Activated naive CD8-positive, alpha-beta T cell treated with anti-CD3 and anti-CD28 coated beads, Interleukin-2, amount 50 U/mL, for 24 hours (primary cell): ENCODE measurements at places on chromosomes 2 and 18.

- DNase-seq = no peak
Measured at GRCh38 chr2:20093263-20094141, 42.1 kb upstream of the LAPTM4A start.

DNA sequence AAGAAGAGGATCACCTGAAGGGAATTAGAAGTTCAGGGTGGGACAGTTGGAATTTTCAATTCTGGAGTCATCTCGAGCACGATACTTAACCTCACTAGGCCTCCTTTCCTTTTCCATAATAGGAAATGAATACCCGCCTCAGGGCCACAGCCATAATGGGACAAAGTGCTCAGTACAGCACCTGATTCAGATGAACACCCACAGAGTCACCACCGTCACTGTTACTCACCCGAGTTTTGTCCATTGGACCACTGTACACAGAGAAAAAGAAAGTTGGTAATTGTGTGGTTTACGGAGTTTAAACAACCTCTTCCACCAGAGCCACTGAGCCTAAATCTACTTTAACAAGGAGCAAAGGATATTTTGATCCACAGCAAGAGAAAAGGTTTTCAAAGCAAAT lies 122.0 kb upstream of the NDUFV2 start:
- no peak for DNase-seq

DNA sequence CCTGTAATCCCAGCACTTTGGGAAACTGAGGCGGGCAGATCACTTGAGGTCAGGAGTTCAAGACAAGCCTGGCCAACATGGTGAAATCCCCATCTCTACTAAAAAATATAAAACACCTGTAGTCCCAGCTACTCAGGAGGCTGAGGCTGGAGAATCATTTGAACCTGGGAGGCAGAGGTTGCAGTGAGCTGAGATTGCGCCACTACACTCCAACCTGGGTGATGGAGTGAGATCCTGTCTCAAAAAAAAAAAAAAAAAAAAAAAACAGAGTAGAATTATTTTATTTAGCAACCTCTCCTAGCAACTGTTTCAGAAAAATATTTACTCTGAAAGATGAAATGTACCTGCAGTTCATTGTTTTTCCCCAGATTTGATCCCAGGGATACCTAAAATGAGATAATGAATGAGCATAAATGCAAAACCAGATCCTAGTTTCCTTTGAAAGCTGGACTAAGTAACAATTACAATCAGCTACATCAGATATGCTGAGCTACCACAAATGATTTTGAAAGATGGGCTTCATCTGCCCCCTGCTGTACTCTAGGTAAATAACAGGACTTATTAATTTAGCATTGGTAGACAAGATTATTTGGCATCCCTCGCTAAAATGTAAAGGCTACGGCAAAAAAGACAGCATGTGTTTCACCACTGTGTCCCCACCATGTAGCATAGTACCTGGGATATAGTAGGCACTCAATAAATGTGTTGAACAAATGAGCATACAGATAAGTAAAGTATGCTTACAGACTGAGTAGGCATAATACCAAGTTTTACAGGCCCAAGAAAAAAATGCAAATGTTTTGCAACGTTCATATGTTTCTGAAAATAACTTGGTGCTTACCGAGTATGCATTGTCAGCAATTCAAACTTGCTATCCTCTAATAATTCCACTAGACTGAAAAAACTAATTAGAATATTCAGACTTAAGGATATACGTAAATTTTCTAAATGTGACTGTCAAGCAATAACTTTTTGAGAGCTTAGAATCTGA lies 102.5 kb downstream of the ATL2 start:
- peak; percentile 13 for DNase-seq

- DNase-seq = no peak
Measured at GRCh38 chr2:167703441-167703840, 544.0 kb downstream of the STK39 start.

DNA sequence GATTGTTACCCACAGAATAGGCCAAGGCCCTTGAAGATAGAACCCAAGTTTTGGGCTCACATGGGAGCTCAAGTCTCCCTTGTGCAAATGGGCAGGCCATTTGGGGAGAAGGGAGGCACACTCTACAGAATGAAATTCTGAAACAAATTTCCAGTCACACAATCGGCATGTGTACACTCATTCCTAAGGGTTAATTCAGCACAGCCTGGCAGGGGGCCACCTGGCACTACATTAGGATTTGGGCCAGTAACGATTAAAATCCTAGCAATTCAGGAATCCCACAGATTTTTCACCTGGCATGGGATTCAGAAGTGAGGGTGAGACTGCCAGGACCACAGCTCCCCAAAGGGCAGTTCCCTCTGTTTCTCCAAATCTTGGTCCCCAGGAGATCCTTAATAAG lies 46.4 kb downstream of the BMP10 start:
- DNase-seq = no peak

- no peak for DNase-seq
Measured at GRCh38 chr2:99422599-99422998, 67.2 kb downstream of the REV1 start.

DNA sequence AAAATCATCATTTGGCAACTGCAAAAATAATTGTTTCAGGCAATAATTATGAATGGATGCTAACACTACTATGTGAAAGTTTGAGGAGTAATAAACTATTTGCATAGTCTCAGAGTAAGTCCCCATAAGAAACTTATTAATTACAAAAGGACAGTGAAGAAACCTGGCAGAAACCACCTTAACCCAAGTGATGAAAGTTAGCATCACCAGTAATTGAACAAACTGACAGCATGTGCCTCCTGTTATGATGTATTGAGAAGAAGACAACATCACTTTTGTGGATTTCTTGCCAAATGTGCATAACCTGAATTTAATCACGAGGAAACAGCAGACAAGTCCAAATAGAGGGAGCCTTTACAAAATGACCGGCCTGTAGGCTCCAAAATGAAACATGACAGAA lies 183.3 kb upstream of the SP5 start:
- DNase-seq = no peak

GRCh38 chr18:74528478-74528877 lies 5.8 kb upstream of the CNDP1 start:
- DNase-seq = no peak

DNA sequence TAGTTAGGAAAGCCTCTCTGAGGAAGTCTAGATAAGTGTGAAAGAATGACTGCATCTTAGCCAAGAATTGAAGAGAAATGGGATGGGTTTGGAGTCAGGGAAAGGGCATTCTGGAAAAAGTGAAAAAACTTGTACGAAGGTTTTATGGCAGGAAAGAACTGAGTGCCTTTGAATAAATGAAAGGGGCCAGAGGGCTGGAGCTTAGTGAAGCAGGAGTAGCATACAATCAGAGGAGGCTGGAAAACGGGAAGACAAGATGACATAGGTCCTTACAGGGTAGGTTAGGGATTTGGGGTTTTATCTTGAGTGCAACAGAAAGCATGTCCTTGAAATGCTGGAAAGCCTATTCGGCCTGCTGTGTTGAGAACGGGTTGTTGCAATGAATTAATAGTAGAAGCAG lies 152.6 kb upstream of the RND3 start:
- DNase-seq = no peak

DNA sequence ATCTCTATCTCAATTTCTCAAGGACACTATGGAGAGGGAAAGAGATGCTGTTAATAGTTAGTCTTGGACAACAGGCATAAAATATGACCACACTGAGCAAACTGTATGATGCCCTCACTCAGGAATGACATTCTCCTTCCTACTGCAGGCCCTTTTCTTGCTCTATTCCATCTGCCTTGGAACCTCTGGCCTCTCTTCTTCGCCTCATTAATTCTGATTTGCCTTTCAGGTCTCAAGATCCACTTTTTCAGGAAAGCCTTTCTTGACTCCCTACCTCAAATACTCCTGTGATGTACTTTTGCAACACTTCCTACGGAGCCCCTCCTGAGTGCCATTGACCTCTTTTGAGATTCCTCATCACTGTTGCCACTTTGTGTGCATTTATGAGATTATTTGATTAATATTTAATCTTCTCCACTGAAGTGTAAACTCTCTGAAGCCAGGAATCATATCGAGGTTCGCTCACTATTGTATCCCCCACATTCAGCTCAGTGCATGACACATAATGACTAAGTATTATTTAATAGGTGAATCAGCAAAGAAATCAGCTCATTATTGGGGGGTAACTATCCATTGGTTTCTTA lies 21.3 kb upstream of the SPP2 start:
- DNase-seq = no peak

DNA sequence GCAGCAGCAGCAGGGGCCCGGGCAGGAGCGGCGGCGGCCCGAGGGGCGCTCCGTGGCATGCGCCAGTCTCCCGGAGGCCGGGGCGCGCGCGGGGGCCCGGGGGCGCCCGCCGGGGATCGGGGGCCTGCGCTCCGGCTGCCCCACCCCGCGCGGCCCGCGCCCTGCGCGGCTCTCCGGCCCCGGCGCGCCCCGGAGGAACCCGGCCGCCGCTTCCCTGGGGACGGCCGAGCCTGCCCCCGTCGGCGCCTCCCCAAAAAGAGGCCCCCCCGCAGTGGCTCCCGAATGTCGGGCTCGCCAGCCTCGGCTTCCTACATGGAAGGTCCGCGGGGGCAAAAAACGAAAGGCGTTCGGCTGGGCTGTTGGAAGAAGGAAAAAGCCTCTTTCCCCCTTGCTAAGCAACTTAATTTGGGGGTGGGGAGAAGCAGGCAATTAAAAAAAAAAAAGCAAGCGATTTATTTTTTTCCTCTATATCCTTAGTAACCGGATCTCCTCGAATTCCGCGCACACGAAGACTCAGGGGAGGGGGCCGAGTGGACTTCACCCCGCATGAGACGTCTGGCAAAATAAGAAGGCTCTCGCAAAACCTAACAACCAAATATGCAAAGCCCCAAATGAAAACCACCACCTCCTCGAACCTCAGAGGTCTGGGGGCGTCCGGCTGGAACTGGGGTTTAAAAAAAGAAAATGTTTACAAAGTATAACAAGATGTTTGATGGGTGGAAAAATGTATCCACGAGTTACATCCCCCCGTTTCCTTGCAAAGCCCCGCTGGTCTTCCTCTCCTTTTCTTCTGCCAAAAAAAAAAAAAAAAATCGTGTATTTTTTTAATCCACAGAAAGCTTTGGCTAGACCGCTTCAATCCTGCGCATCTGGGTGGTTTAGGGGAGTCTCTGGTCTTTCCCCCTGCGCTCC lies at the start of gene SMAD7:
Gene SMAD7 (minus strand): TSS at position 430 of the 912 bp plus-strand sequence. CDS start 541 bp downstream, outside the sequence.
- no peak for DNase-seq

- peak; percentile 98 for DNase-seq
Measured at GRCh38 chr2:25878361-25879132, at the start of gene ASXL2. Gene ASXL2, minus strand, starts transcription at chr2:25878487. Its CDS starts 265 bp downstream, at chr2:25878222.

DNA sequence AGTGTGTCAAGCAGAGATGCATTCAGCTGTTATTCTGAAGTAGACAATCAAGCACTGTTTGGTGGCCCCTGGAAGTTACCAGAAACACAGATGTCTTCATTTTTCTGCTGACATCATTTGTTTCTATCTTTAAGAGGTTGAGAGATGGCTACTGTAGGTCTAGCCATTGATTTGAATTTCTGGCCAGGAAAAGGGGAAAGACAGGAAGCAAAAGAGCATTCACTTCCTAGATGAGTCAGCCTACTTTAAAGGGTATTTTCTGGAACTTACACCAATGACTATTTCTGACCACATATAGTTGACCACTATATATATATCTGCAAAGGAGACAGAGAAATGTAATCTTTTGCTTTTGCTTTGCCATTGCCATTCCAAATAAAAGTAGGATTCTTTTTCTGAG lies 900.1 kb upstream of the SOX11 start:
- DNase-seq = no peak

DNA sequence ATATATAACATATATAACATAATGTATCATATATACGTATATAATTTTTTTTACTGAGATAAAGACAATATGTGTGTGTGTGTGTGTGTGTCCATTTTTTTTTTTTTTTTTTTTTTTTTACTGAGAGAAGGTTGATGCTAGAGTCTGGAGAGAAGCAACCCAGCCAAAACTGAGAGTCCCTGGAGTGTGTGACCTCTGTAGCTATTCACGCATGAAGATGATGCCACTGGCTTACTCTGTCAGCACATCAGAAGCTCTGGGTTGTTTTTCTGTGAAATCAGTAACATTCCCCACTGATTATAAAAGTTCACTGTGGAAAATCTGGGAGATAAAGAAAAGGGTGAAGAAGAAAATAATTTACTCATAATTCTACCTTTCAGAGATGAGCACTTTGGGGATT lies 27.2 kb downstream of the CCDC195 start:
- no peak for DNase-seq

DNA sequence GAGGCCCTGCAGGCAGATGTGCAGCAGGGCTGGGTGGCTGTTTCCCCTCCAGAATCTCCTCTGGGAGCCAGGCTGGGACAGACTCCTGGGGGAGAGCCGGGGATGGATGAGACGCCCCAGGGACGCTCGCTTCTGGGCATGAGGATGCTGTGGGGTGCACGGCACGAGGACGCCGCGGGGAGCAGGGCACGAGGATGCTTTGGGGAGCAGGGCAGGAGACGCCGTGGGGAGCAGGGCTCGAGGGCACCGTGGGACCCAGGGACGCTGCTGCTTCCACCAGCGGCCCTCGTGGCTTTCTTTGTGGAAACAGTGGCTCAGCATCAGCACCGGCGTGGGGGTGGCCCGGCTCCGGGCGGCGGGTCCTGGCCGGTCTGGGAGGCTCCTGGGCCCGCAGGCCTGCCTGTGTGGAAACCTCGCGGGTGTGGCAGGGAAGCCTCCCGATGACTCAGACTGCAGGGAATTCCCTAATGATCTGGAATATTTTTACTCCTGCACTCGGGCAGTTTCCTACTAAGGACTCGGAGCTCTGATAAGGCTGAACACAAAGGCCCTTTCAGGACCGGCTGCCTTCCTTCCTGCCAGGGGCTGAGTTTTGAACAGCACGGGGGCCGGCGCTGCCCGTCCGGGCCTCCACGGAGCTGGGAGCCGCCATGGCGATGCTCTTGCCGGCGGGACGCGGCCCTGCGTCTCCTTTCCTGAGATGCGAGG lies 62.6 kb downstream of the NFATC1 start:
- no peak for DNase-seq

GRCh38 chr18:76349067-76349715 lies 145.9 kb downstream of the ZNF516 start:
- DNase-seq = peak; percentile 70

DNA sequence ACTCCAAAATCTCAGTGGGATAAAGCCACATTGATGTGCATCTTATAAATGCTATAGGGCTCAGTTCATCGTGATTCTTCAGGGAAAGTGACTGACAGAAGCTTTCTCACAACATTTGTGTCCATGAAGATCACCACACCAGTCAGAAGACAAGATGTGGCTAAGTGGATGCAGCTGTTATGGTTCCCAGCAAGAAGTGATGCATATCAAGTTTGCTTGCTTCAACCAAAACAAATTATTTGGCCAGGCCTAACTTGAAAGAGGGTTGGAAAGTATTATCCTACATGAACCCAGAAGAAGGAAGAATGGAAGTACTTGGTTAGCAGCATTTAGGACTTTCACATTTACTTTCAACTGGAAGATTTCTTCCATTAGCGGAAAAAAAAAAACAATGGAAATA lies 210.0 kb upstream of the ACVR2A start:
- no peak for DNase-seq
